NCI-H226 (cell line): ENCODE measurements at places on chromosomes 1 and 21.

- DNase-seq, result peak; percentile 58
Observed at GRCh38 chr1:184162281-184162680, 110.8 kb downstream of the TSEN15 start.

DNA sequence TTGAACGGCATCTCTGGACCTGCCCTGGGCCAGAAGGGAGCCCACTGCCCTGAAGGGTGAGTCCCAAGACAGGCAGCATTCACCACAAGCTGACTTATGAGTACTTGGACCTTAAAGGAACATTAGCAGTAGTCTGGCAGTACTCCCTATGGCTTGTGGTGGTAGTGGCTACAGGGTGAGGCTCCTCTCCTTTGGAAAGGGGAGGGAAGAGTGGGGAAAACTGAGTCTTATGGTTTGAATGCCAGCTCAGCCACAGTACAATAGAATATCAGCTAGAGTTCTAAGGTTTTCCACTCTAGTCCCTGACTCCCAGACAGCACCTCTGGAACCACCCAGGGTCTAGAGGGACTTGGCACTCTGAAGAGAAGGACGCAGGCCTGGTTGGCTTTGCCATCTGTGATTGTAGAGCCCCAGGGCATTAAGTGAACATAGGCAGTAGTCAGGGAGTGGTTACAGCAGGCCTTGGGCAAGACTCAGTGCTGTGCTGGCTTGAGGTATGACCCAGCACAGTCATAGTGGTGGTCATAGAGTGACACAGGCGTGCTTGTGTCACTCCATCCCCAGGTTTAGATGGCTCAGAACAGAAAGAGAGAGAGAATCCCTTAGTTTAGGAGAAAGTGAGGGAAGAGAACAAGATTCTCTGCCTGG is 31.0 kb downstream of the CD53 start:
- no peak for DNase-seq

DNA sequence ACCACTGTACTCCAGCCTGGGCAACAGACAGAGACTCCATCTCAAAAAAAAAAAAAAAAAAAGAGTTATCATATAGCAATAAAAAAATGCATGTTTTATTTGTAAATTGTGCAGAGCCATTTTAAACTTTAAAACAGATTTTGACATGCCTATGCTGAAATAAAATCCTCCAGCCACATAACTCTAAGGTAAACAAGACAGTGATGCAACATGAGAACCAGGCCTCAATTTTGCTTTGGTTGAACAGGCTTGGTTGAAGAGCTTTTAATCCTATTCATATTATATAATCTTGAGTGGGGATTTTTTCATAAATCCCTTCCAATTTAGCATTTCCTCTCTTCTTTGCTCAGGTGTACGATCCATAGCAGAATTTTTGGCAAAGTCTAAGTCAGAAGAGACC is 26.1 kb downstream of the ARMH1 start:
- DNase-seq, result no peak

- no peak for DNase-seq
Observed at GRCh38 chr1:47776667-47777131, 220.5 kb downstream of the TRABD2B start.

DNA sequence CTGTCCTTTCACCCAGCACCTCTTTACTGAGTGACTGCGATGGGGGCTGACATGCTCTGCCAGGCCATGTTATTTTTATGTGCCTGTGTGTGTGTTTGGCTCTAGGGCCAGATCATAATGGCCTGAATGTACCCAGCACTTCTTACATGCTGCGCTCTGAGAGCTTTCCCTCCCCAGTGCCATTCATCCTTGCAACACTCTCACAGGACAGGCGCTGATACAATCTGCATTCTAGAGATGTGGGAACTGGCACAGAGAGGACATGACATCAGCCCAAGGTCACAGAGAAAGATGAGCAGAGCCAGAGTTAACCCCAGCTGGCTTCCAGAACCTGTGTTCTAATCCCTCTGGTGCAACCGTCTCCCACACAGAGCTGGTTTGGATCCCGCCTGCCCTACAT is 54.5 kb downstream of the ARHGEF10L start:
- no peak for DNase-seq

GRCh38 chr1:8629241-8630091 is 188.0 kb downstream of the RERE start:
- DNase-seq, result no peak

DNA sequence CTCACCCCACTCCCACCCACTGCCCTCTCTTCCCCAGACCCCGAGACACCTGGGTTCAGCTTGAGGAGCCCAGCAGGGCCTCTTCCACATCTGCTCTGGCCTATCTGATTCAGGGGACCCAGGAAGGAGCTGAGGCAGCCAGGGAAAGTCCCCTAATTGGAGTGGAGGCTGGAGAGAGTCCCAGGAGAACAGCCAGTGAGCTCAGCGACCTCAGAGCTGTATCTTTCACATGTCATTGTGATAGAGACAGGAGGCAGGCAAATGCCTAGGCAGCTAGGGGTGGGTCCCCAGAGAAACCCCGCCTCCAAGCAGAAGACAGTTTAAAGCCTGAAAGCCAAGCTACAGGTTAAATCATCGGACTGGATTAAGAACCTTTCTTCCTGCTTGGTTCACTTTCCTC is 122.7 kb downstream of the MATN1 start:
- DNase-seq, result no peak

DNA sequence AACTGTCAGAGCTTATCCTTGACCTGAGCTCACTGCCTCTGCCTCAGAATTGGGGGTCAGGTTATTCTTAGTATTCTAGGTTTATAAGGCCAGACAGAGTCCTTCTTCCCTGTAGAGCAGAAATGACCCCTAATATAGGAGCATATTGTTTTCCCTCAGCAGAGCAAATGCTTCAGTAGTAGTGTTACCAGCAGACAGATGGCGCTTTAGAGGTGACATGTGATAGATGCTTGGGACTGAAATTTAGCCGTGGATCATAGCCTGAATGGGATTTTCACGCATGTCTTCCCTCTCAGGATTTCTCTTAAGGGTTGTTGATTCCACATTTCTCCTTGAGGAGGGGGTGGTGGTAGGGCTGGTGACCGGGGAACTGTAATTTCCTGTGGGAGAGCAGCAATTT is 24.5 kb downstream of the ADARB1 start:
- DNase-seq, result no peak

DNA sequence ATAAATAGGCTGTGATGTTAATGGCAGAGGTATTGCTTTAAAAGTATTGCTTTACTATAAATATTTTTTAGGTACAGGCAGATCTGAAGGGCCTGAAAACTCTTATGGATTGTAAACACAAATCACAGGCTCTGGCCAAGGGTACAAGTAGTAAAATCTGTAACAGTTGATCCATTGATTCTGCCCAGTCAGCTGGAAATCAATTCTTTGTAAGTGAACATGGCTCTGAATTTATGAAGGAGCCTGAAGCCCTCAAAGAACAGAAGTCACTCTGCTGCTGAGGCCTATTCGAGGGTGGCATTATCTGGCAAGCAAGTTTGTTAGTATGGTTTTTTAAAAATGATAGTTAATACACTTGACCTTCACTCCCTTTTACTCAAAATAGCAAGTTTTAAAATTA is 834.0 kb upstream of the TMPRSS15 start:
- no peak for DNase-seq

DNA sequence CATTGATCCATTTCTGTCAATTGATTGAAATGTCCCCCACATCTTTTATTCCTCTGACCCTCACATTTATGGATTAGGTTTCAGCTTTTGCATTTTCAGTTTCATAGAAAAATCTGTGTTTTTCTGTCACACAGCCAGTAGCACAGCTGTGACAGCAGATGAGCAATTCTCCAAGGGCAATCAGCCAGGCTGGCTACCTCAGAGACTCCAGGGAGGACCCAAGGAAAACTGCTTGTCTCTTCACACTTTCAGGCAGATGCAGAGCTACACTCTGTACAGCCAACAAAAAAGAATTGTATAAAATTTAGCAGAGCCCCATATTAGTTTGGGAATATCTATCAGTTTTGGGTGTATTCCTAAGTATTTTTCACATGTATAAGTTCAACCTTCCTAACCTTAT is 257.2 kb downstream of the LRRC7 start:
- DNase-seq, result no peak

DNA sequence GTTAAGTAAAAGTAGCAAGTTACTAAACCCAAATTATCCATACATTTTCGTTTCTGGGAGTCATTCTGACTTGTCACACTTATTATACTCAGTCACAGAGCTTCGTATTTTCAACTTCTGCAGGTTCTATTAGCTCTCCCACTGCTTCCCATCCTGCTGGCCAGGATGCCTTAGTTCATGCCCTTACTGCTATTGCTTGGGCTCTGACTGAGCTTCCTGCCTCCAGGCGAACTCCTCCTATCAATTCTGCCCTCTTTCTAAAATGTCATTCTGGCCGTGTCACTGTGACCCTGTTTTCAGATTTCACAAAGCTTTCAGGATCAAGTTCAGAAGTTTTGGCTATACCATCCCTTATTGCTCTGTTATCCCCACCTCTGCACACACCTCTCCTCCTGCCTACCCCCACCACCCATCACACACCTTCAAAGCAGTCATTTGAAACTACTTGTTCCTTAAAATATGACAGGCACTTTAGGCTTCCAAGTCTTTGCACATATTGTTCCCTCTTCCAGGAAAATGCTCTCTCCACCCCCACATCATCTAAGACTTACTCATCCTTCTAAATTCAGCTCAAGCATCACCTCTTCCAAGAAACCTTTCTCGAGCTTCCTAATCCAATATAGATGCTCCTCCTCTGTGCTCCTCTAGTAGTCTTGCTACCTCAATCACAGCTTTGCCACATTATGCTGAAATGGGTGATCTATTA is 278.0 kb downstream of the BRINP2 start:
- DNase-seq, result no peak

DNA sequence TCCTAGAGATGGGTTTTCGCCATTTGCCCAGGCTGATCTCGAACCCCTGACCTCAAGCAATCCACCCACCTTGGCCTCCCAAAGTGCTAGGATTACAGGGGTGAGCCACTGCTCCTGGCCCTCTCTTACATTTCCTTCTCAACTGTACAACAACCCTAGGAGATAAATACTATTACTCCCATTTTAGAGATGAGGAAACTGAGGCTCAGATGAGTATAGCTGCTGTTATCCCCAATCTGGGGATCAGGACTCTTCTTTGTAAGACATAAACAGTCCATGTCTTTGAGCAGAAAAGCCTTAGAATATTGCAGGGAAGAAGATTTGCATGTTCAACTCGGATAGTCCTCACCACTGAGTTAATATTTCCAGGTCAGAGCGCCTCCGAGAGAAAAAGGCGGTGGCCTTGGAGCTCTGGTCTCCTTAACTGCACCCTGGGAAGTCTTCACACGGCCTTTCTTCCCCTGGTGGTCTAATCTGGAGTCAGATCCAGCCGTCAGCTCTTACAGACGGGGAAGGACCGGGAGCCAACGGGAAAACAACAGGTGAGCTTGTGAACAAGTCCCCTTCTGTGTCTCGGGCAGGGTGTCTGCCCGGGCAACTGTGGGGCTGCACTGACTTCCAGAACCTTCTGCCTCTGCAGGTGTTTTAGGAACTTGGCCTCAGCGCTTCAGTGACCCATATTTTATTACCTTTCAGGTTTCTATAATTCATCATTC is 5.9 kb upstream of the OLIG1 start:
- no peak for DNase-seq
